ENCODE measurements at places on chromosomes 16 and 17.

DNA sequence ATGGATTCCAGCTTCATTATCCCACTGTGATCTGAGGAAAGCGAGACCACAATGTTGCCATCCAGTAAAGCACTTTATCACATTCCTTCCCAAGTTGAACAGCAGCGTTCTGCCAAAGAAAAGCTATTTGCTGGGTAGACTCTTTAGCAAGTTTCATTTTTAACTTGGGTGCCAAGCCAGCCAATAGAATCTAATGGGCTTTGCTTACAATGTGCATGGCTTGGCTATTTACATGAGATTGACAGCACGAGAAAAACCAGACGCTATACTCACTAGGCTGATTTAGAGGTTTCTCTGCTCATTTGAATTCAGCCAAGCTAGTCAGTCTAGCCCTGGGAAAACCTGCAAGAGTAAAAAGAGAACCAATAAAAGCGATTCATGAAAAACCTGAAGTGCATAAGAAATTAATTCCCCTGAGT is 108.9 kb downstream of the CDH13 start:
- DNase-seq = no peak

DNA sequence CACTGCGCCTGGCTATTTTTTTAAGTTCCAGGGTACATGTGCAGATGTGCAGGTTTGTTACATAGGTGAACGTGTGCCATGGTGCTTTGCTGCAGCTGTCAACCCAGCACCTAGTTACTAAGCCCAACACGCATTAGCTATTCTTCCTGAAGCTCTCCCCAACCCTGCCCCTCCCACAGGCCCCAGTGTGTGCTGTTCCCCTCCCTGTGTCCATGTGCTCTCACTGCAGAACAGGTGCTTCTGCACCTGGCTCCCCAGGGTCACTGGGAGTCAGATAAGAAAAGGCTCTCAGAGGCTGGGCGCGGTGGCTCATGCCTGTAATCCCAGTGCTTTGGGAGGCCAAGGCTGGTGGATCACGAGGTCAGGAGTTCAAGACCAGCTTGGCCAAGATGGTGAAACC is 6.2 kb downstream of the HASPIN start:
- no peak for DNase-seq

- no peak for DNase-seq
Observed at GRCh38 chr16:50619702-50620491, 61.2 kb downstream of the SNX20 start.

- DNase-seq = no peak
Observed at GRCh38 chr17:47315451-47316266, 8.1 kb upstream of the EFCAB13 start.

DNA sequence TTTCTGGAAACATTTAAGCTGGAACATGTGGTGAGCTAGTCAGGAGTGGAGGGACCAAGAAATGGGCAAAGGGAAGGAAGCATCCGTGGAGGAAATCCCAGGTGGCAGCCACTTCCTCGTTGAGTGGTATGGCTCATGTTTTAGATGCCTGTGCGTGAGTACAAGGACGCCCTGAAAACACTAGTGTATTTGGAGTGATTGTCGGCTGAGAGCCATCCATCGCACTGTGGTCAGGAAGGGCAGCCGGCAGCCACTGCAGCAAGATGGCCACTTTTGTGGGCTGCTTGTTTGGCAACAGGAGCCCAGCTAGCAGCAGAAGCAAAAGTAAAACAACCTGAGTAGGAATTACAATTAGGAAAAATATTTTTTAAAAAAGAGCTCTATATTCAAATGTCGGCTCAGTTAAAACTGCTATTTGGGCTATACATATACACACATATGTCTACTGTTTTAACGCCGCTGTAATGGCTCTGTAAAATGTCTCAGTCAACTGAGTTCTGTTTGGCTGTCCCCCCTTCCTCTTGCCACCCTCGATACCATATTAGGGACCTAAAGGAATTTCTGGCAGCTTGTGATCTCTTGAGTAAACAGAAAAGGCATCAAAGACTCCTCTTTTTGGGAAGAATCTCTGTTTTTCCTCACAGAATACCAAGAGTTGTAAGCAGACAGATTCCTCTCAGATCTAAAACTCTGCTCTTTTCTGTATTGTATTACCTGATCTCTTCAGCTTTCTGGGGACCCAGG is 39.2 kb downstream of the BRD7 start:
- no peak for DNase-seq

DNA sequence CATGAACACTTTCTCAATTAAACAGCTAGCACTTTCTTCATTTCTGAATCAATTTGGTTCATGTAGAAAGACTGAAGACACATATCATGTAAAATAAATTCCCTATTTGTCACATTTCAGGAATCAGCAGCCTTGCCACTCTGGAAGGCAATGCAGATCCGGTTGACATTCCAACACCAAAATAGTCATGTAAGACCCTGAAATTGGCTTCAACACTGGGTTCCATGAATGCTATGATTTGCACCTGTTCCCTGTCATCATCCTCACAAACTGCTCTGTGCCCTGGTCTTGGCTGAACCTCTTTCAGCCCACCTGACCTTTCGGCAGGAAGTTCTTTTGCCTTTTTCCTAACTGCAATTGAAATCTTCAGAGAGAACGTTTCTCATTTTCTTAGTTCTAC is 156.9 kb downstream of the CDH8 start:
- DNase-seq = no peak

GRCh38 chr16:6949240-6949639 is 383.4 kb upstream of the RBFOX1 start:
- no peak for DNase-seq

- no peak for DNase-seq
Observed at GRCh38 chr16:65054457-65054856, 67.4 kb downstream of the CDH11 start.

GRCh38 chr16:48597563-48598387 is 12.2 kb downstream of the N4BP1 start:
- no peak for DNase-seq

All from ecto neural progenitor cell (in vitro differentiated cells).